Fibroblast of lung (primary cell): ENCODE measurements at places on chromosomes 7 and 10. TPM values are rescaled to one million over a fixed set of nuclear protein-coding genes. Genes with fewer than 3 reads are reported as not detected.
A peak's percentile ranks its signal among the peaks of the same experiment; 100 is the strongest.

DNA sequence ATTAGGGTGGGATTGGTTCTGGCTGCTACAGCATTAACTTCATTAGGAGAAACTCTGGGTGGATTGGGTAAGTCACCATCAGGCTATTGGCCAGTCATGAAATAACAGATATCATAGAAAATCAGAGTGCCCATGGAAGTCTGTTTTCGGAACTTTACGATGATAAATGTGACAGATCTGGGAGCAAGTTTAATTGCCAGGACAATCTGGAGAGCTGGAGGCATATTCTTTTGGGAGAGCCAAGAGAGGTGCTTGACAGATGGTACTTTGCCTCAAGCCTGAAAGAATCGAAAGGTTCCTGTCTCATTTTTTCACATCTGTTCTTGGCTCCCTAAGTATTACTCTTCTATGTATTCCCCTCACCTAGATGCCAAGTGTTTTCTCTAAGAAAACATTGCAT is 369.9 kb downstream of the CNTNAP2 start:
- DNase-seq, result no peak

Gene CCL24
- total RNA-seq, result not detected in 2 replicates

DNA sequence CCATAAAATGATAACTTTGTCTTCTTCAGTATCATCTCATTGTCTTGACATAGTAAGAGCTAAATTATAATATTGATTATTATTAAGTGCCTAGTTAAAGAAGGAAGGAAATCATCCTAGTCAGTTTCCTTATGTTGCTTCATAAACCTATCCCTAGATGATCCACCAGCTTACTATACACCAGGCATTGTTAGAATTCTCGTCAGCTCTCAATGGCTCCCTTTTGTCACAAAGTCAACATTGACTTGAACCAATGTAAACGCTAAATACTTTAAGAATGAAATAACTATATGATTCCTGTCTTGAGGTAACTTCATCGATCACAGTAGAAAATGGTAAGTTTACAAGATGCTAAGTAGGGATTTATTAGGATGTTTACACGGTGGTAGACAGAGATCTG is 1162.9 kb downstream of the CNTNAP2 start:
- no peak for DNase-seq

DNA sequence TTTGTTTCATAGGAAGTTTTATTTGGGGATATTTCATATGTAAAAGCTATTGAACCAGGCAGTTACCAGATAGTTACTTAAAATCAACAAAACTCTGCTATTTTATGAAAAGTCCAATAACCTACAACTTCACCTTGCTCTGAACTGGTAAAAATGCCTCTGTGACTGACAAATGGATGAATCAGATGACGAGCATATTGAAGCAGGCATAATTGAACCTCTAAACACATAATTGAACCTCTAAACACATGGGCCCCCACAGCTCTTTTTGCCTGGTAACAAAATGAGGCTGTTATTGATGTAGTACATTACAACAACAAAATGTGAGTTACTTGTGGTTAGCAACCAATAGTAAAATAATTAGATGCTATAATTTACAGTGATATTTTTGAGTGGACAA is 99.7 kb downstream of the MBL2 start:
- DNase-seq, result no peak

DNA sequence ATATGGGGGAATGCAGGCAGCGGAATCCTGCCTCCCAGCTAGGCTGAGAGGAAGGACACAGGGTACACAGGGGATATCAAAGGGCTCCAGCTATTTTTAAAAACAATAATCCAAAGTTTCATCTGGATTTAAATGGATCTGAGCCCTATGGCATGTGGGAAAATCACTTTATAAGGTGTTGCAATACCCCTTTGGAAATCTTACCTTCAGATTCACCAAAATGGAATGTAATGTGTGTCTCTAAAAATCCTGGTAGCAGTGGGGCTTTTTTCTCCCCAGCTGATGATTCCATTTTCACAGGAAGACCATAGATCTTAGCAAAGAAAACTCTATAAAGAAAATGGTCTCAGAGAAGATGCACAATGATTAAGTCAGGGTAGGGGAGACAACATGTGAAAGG is 722.2 kb downstream of the PARD3 start:
- no peak for DNase-seq

Gene SAP25
- not detected in 2 replicates for total RNA-seq

DNA sequence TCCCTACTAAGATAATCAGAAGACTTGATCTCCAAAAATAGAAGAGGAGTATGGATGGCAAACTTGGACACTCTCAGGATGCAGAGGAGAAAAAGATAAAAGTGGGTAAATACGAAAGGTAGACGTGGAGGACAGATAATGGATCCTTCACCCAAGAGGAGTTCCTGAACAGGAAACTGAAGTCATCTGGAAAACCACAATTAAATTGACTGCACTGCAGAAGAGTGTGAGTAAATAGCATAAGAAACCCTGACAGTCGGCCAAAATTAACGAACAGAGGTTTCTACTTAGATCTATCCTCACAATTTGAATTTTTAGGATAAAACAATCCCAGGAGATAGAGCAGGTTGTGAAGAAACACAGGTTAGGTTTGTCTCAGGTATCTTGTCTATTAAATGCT is 70.5 kb downstream of the SDK1 start:
- DNase-seq, result peak; percentile 46

DNA sequence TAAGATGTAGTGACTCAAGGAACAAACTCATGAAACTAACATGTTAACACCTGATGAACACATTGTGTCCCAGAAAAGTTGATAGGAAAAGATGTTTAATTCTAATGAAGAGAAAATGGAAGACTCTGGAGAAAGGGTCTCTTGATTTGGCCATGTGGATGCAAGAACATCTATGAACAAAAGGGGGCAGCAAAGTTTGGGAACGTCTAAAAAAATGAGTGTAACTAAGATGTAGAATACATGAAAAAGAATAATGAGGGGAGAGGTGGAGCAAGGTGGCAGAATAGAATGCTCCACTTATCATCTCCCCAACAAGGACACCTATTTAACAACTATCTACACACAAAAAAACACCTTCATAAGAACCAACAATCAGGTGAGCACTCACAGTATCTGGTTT is 805.1 kb downstream of the TNS3 start:
- peak; percentile 52 for DNase-seq

Gene FAM25C
- not detected in 2 replicates for total RNA-seq

DNA sequence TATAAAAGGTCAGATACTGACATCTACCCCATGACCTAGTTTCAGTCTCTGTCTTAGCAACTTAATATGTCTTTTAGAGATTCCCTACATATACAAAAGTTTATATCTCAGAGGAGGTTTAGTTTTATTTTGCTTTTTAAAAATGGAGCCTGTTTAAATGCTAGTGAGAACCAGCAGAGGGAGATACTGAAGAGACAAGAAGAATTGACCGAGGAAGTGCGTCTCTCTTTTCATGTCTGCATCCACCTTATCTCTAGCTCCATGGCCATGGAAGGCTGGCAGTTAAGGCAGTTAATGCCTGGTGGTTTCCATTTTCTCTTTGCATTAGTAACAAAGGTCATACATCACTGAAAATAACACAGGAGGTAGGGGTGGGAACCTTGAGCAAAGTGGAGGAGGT is 10.7 kb downstream of the SUV39H2 start:
- no peak for DNase-seq
